ENCODE measurements at places on chromosomes 1 and 21. TPM values are rescaled to one million over a fixed set of nuclear protein-coding genes. Genes with fewer than 3 reads are reported as not detected.

KCNJ15 gene
- polyA plus RNA-seq = 1.3 TPM

KCNT2 gene
- 0.41 TPM for polyA plus RNA-seq

DTL gene
- polyA plus RNA-seq = 0.71 TPM

MSH4 gene
- 0.89 TPM for polyA plus RNA-seq

ZNF648 gene
- polyA plus RNA-seq = 0.02 TPM

RIPPLY3 gene
- 0.16 TPM for polyA plus RNA-seq

HMCN1 gene
- polyA plus RNA-seq = 0.50 TPM

RAB42 gene
- 18.6 TPM for polyA plus RNA-seq

CCDC24 gene
- 11.1 TPM for polyA plus RNA-seq

LPAR3 gene
- 2.2 TPM for polyA plus RNA-seq

RRP1B gene
- polyA plus RNA-seq = 18.4 TPM

RGS8 gene
- 0.11 TPM for polyA plus RNA-seq

CACNA1S gene
- polyA plus RNA-seq = 0.05 TPM

USP33 gene
- 48.8 TPM for polyA plus RNA-seq

STUM gene
- polyA plus RNA-seq = 1.0 TPM

S100A16 gene
- polyA plus RNA-seq = 128 TPM

ZMYM4 gene
- polyA plus RNA-seq = 17.3 TPM

HEYL gene
- 2.6 TPM for polyA plus RNA-seq

SYT14 gene
- 0.16 TPM for polyA plus RNA-seq

NAXE gene
- 40.2 TPM for polyA plus RNA-seq

PTPN7 gene
- 75.2 TPM for polyA plus RNA-seq

NCAM2 gene
- polyA plus RNA-seq = 0.34 TPM

DNAJC28 gene
- polyA plus RNA-seq = 3.9 TPM

KCND3 gene
- 0.73 TPM for polyA plus RNA-seq

GJA8 gene
- not detected for polyA plus RNA-seq

DPT gene
- 21.5 TPM for polyA plus RNA-seq

KRTAP6-3 gene
- not detected for polyA plus RNA-seq

DOCK7 gene
- polyA plus RNA-seq = 7.4 TPM

CFAP126 gene
- 1.0 TPM for polyA plus RNA-seq

VSIG8 gene
- polyA plus RNA-seq = 2.6 TPM

MYOC gene
- 1.5 TPM for polyA plus RNA-seq

MAGOH gene
- polyA plus RNA-seq = 134 TPM

LHX8 gene
- polyA plus RNA-seq = 0.02 TPM

SCMH1 gene
- 14.8 TPM for polyA plus RNA-seq

ANP32E gene
- 44.5 TPM for polyA plus RNA-seq

APOBEC4 gene
- polyA plus RNA-seq = 0.02 TPM

CSF3R gene
- polyA plus RNA-seq = 8.6 TPM

ADGRL2 gene
- polyA plus RNA-seq = 18.9 TPM

CD52 gene
- 1,113 TPM for polyA plus RNA-seq

TIE1 gene
- 8.3 TPM for polyA plus RNA-seq

ATP5PF gene
- polyA plus RNA-seq = 337 TPM

TP73 gene
- polyA plus RNA-seq = 2.9 TPM

SLFNL1 gene
- 0.82 TPM for polyA plus RNA-seq

TRAF3IP3 gene
- polyA plus RNA-seq = 142 TPM

DARS2 gene
- 8.0 TPM for polyA plus RNA-seq

SUSD4 gene
- polyA plus RNA-seq = 5.2 TPM

HTR1D gene
- polyA plus RNA-seq = 0.07 TPM

FMO1 gene
- 10.8 TPM for polyA plus RNA-seq

DISP3 gene
- 0.82 TPM for polyA plus RNA-seq

OLIG2 gene
- 0.02 TPM for polyA plus RNA-seq
